ENCODE measurements at places on chromosomes 2 and 18.

GRCh38 chr2:14804902-14805301 lies 172.4 kb downstream of the LRATD1 start:
- DNase-seq, result no peak

- DNase-seq, result no peak
Observed at GRCh38 chr2:24182507-24182906, 7.7 kb downstream of the FAM228A start.

GRCh38 chr2:170974304-170974993 lies 45.4 kb downstream of the GORASP2 start:
- peak; percentile 3 for DNase-seq

DNA sequence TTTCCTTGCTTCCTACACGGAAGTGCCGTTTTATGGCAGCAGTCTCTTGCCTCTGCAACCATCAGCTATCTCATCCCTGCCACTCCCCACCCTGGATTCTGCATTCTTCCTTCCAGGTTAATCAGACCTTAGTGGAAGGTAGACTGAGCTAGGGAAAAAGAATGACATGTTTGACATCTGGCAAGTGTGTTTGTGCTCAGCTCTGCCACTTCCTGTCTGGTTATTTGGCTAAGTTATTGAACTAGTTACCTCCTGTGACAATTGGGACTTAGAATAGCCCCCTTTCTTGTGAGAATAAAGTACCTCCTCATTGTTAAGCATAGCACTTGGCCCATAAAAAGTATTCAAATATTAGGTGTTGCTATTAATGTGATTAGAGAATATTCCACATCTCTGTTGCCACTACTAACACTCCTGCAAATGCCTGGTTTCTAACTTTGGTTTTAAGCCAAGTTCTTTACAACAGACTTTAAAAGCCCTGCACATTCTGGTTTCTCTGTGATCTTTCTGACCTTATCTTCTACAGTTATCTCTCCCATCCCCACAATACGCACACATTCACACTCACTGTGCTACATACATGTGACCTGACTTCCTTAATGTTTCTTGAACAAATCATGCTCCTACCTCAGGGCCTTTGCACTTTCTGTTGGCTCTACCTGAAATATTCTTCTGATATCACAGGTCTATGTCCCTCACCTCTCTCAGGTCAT lies 10.8 kb upstream of the MAPRE2 start:
- peak; percentile 17 for DNase-seq

All from MM.1S (cell line).